ENCODE measurements at places on chromosomes 6 and 20.

DNA sequence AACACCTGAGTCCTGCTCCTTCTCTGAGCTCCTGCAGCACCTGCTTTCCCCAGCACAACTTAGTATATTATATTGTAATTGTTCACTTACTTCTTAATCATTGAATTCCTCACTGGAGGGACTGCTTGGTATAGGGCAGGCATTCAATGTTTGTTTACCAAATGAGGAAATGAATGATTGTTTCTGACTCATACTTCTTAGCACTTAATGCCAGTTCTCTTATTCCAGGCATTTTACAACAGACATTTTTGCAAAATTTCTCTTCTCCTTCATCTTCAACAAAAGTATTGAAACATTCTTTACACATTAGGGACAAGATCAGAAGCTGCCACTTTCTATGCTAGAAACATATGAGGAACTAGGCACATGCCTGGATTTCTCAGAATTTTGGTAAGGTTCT is 119.4 kb downstream of the TBX18 start:
- DNase-seq = no peak

DNA sequence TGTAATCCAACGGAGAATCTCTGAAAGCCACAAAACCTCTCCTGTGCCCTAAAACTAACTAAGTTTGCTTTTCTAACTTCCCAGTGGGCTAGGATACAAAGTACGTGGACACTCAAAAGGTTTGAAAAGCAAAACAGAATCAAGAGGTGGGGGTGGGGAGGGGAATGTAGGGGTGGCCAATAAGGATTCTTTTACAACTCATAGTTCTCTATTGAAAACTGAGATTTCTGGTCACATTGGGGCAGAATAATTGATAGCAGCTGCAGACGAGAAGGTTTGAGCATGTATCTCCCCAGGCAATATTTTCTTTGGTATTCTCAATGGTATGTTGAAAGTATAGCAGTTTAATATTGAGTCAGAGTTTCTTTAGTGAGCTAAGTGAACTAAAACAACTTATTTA is 376.7 kb upstream of the CITED2 start:
- no peak for DNase-seq

GRCh38 chr20:2141600-2142575 is 40.3 kb downstream of the STK35 start:
- DNase-seq = no peak

- no peak for DNase-seq
These were observed 15.1 kb downstream of the PDE7B start for GRCh38 chr6:135866445-135867123.

DNA sequence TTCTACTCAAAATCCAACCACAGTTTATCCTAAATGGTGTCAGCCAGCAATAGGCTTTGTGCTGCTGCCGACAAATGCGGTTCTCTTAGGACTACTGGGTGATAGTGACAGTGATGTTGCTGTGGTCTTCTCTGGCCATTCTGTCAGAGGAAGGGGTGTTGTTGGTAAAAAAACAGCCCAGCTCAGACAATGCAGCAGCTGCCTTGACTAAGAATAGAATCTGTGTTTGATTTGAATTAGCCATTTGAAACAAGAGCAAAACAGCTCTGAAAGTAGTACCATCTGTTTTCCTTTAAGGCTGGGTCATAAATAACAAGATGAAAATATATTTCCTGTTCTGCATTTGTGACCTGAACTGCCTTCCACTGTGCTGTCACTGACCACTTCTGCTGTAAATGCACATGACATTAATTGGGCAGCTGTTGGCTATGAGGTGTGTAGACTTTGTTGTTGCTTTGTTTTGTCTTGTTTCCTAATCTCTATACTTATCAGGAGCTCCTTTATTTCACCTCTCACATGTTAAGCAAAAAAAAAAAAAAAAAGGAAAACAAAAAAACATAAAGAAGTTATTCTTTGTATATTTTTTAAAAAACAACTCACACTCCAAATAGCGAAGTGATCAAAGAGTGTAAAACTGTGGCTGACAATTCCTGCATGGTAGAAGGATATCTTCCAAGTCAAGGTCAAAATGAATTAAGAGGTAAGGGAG is 497.8 kb upstream of the ARID1B start:
- DNase-seq = no peak

GRCh38 chr6:17125407-17125806 is 23.6 kb downstream of the STMND1 start:
- DNase-seq = no peak

GRCh38 chr6:99603421-99604165 is 3.0 kb upstream of the PRDM13 start:
- no peak for DNase-seq
